ENCODE measurements at places on chromosomes 5 and 9.

- DNase-seq, result no peak
Measured at GRCh38 chr9:6922124-6922676, 164.4 kb downstream of the KDM4C start.

DNA sequence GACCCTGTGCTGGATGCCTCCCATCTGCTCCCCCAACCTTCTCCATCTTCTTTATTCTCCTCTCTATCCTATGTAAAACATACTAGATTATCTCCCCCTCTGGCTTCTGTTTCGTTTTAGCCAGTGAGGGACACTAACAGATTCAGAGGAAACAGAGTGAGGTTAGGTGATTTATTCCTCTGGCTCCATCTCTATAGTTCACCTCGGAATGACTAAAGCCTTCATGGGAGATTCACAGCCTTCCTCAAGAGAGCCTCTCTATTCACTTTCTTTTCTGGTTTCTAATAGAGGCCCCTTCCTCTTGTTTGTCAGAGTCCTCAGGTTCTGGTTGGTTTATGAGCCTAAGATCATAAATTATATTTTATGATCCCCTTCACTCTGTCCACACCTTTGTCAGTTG, 633.1 kb upstream of the TYRP1 start:
- no peak for DNase-seq

- no peak for DNase-seq
Measured at GRCh38 chr9:75624998-75625397, 265.5 kb upstream of the PCSK5 start.

DNA sequence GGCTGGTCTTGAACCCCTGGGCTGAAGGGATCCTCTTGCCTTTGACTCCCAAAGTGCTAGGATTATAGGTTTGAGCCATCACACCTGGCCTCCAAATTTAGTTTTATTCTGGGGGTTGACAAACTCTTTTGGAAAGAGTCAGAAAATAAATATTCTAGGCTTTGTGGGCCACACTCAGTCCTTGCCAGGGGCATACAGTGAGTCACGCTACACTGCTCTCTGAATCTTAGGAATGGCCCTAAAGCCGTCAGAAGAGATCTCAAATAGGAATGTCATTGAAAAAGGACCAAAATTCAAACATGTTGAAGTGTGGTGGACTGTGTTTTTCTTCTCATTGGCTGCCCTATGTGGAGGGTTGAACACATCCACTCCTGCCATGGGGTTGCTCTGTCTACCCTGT, 127.7 kb upstream of the BASP1 start:
- DNase-seq, result no peak

GRCh38 chr9:77215874-77216273, 38.5 kb downstream of the VPS13A start:
- peak; percentile 11 for DNase-seq

DNA sequence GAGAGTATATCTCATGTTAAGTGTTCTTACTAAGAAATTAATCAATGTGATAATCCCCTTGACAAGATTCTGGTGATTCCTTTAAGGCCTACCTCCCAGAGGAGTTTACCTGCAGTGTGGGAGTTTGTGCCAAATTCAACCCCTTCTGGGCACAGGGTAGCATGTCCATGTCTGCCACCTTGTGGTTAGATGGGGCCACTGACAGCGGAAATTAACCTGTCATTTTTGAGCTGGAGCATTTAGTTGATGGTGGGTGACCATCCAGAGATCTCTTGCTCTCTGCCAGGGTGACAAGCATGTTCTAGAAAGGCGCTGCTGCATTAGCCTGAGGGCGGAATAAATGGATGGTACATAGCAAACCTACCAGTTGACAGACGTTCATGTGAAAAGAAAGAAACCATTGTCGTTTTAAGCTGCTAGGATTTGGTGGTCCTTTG, 132.2 kb downstream of the FBXO4 start:
- DNase-seq, result peak; percentile 19

GRCh38 chr5:41843456-41844370, 26.5 kb downstream of the OXCT1 start:
- DNase-seq, result peak; percentile 7

DNA sequence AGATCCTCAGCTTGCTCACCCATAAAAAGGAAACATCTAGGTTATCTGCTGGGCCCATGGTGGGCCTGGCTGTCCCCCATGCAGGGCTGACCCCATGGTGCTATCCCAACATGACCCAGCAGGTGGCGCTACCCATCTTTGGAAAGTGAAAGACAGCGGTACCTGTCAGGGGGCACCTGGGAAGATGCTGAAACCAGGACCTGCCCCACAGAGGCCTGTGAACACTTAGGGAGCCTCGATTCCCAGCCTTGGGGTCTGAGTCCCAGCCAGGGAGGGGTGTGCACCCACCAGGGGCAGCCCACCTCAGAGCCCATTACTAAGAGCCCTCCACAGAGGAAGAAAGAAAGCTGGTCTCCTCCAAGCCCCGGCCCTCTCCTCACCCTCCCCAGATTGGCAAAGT, 46.6 kb upstream of the IPPK start:
- DNase-seq, result peak; percentile 71

DNA sequence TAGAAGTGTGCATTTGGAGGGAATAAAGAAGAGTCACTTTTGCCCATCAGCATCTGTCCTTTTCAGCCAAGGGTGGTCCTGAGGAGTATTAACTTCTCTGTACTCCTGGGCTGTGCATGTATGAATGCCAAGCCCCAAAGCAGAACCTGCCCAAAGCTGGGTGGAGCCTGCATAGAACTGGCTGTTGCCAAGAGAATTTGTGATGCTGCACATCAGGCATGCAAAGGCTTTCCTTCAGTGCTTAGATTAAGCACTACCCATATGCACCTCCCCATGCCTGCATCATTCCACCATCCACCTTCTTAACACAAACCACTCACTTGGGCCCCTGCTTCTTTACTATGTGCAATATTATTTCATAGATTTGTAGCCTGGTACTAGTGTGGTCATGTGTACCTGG, 493.8 kb downstream of the KIF4B start:
- DNase-seq, result no peak

DNA sequence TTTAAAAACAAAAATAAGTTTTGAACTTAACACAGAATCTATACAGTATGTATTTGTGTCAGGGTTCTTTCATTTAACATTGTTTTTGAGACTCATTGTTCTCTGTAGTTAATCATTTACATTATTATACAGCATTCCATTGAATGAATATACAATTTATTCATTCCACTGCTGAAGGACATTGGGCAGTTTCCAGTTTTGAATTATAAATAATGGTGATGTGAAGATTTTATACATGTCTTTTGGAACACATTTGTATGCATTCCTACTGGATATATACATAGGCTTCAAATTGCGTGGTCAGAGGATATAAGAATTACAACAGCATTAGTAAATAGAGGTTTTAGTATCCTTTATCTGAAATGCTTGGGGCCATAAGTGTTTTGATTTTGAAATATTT, 72.0 kb downstream of the CEP120 start:
- DNase-seq, result no peak

DNA sequence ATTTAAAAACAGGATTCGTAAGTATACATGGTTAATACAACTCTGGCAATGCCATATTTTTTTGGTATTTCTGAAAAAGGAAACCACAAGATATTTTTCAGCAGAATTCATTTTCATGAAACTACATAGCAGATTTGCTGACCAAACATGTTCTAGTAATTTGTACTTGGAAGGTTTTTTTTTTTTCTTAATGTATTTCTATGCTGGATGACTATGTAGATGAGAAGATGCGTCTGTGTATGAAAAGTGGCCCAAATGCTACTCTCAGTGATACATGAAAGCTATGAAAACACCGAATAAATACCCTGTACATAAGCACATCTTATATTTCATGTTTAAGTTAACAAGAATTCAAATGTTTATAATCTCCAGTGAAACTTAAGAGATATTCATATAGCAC, 400.9 kb upstream of the CYLC2 start:
- DNase-seq, result no peak

DNA sequence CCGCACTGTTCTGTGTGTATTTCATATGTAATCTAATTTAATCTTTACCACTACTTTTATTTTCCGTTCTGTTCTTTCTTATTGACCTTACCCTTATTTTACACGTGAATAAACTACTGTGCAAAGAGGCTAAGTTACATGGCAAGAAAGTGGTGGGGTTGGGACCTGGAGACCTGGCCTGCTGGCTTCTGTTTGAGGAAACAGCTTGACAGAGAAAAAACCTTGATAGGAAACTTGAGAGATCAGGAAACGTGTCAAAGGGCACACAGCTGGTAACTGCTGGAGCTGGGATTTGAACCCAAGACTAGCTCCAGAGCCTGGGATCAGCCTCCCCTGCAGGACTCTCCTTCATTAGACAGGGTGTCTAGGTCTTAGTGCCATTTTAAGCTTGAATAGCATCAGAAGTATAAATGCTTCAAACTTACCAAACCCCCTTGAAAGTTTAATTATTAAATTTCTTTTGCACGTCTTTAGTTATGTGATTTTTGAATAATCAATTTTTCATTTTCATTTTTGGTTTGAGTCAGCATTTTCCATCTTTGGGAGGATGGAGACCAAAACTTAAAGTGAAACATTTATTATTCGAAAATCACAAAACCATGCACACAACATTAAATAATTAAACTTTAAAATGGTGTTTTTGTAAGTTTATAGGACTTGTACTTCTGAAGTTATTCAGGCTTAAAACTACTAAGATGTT, 129.5 kb downstream of the RGS3 start:
- no peak for DNase-seq

- no peak for DNase-seq
Measured at GRCh38 chr5:158953929-158954534, 145.7 kb downstream of the EBF1 start.

DNA sequence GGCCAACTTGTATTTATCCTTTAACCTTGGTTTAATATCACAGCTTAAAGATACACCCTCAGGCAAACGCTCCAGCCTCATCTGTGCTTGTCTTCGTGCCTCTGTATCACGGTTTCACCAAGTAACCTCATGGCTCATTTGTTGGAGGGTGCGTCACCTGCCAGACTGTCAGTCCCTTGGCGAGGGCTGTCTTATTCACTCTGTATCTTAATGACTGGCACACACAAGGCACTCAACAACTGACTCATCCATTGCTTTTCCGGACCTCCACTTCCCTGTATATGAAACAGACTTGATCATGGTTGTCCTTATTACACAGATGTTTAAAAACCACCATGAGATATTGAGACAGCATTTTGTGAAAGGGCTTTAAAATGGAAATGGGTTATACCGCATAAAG, 28.0 kb downstream of the LCP2 start:
- DNase-seq, result no peak

- no peak for DNase-seq
Measured at GRCh38 chr9:115204904-115205453, 87.0 kb upstream of the TNC start.

DNA sequence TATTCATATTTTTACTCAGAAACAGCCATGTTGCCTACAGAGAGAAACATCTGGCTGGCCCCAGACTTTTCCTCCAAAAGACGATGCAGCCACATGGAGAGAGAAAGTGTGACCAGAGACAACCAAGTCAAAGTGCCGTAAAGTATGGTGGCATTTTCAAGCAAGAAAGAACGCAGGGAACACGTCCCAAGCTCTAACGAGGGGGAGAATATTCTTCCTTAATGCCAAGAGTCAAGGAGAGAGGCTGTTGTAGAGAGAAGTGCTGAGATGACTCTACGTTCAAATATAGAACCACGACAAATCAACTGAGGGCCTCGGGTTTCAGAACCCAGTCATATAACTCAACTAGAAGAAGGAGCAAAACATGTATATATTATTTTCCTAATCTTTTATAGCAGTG, 55.9 kb downstream of the FNBP1 start:
- DNase-seq, result no peak

DNA sequence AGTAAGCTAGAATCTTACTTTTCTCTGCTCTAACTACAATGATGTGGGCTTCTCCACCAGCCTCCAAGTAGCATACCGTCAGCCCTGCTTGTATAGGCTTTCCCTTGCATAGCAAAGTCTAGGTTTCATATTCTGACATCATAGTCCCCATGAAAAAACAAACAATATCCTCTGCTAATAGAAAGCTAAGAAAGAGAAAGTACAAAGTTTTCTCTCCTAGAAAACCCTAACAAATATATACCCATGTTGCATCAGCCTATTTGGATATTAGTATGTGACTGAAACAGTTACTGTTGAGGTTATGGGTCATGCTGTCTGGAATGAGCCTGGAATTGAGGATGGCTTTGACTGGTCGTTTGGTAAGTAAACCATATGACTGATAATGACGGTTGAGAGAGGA, 1696.0 kb downstream of the MAT2B start:
- DNase-seq, result no peak

- peak; percentile 32 for DNase-seq
Measured at GRCh38 chr9:122777935-122778627, 10.7 kb upstream of the OR5C1 start.

GRCh38 chr5:172956936-172957335, 2.3 kb upstream of the RPL26L1 start:
- no peak for DNase-seq

DNA sequence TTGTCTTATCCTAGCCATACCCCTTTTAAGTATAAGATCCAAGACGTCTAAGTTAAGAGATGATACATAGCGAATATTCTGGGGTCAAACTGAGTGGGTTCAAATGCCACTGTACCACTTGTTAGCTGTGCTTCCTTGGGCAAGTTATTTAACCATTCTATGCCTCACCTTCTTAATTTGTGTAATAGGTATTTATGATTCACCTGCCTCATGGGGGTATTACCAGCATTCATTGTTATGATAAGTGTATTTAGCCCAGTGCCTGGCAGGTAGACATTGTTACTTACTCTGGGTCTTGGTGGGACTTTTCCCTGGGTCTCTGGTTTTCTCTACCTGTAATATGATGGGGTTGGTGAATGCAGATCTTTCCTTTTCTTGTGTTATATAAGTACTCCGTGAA, 3.8 kb downstream of the LARP1 start:
- no peak for DNase-seq

GRCh38 chr5:157558041-157558595, 17.5 kb downstream of the ADAM19 start:
- DNase-seq, result no peak

DNA sequence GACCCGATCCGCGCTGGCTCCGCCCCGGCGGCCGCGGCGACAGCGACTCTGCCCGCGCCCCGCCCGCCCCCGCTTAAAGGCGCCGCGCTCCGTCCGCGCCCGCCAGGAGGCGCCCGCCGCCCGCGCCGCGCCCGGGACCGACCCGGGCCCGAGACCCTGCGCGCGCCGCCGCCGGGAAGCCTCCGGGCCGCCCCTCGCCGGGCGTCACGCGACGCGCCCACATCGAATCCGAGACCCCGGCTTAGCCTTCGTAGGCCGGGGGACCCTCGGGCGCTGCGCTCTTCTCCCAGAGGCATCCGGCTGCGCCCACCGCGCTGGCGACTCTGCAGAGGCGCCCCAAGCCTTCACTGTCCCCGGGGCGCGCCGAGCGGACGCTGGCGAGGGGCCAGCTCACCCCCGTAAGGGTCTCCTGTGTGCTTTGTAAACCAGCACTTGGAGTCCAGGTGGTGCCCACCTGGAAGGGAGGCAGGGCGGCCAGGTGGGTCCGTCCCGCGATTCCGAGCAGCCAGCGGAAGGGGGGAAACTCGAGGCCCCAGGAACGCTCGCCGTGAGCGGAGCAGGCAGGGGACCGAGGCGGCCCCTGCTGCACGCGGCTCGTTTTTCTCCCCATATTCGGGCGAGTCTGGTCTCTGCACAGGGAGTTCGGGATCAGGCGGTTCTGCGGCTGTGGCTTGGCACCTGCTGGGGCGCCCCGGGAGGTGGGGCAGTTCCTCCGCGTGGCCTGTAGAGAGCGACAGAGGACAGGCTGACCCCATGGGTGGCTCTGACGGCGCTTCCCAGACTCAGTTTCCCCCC, 423 bp upstream of the ABCA2 start:
- DNase-seq, result peak; percentile 73

GRCh38 chr5:111236348-111236747, 12.2 kb downstream of the CAMK4 start:
- DNase-seq, result no peak

- DNase-seq, result no peak
Measured at GRCh38 chr9:95879591-95879990, 4.1 kb downstream of the ERCC6L2 start.

Measured in hepatic stellate cell (primary cell).